ENCODE measurements at places on chromosomes 12 and 14.

DNA sequence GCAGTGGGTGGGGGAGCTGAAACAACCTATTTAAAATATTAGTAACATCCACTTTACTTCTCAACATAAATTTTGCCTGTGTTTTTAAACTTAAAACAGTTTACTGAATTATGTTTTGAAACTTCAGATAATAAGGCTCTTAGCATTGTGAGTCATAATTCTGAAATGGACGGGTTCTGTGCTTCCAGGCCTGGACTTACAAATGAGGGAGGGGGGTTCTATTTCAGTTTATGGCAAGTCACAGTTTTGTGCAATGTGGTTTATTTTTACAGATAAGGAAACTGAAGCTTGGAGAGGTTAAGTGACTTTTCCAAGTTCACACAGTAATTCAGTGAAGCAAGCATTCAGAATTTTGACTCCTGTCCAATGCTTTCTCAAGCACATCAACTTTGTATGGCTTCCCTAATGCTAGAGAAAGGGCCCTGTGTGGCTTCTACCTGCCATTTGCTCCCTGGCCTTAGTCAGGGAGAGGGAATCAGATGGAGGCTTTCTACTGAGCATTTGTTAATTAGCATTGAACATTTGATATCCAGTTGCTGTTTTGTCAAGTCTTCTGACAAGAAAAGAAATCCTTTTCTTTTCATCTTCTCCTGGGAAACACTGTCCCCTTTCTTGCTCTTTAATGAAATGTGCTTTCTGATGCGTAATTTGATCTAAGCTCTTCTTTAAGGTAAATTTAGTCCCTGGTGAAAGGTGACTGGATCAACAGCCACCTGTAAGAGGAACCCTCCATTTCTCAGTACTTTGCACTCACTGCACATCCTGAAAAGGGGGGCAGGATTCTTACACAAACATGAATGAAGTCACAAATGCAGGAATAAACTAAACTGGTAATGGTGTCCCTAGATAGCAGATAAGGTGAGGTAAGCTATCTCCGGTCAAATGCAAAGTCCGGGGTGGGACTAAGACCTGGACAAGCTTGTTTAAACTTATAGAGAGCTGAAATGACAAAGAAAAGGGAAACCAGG lies 2.5 kb upstream of the SALL2 start:
- no peak for DNase-seq

GRCh38 chr12:45458238-45458637 lies 242.3 kb downstream of the ANO6 start:
- no peak for DNase-seq

- DNase-seq = no peak
Measured at GRCh38 chr14:81170829-81171195, 49.9 kb downstream of the GTF2A1 start.

GRCh38 chr14:73787486-73788316 lies 63.9 kb upstream of the PTGR2 start:
- DNase-seq = no peak

GRCh38 chr12:104638218-104638850 lies 181.6 kb downstream of the CHST11 start:
- no peak for DNase-seq

Data from NCI-H2227 treated with DMSO at 0.1 percent for 48 hours (cell line).